NCI-H510A treated with DMSO at 0.1 percent for 48 hours (cell line): ENCODE measurements at places on chromosomes 3 and 15.

- no peak for DNase-seq
These were observed 146.8 kb upstream of the FRMD4B start for GRCh38 chr3:69532547-69533224.

- DNase-seq: no peak
These were observed 1.1 kb downstream of the NFKBIZ start for GRCh38 chr3:101850246-101851051.

GRCh38 chr3:171972871-171973348 lies 66.5 kb upstream of the FNDC3B start:
- DNase-seq: no peak

- no peak for DNase-seq
These were observed 99.3 kb downstream of the BDH1 start for GRCh38 chr3:197456261-197457091.

- DNase-seq: no peak
These were observed 111.0 kb downstream of the MECOM start for GRCh38 chr3:169552533-169552932.

GRCh38 chr15:44458429-44458828 lies 31.0 kb downstream of the CTDSPL2 start:
- DNase-seq: no peak

- no peak for DNase-seq
These were observed 495 bp upstream of the COL7A1 start for GRCh38 chr3:48595526-48596121.

DNA sequence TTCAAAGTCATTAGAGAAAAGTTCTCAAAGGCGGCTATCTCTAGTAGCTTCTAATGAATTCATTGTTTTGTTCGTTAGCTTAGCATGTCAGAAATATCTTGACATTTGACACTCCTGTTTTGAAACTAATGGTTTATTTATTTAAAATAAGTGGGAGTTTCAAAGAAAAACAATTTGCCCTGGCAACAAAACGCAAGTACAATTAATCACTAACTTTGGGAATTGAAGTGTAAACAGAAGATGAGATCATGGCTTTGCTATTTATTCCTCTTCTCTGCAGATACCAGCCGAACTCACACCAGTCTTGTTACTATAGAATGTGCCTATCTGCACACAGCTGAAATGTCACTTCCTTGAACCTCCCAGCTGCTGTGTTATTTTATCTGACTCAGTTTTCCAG lies 27.5 kb downstream of the MASP1 start:
- peak; percentile 43 for DNase-seq

DNA sequence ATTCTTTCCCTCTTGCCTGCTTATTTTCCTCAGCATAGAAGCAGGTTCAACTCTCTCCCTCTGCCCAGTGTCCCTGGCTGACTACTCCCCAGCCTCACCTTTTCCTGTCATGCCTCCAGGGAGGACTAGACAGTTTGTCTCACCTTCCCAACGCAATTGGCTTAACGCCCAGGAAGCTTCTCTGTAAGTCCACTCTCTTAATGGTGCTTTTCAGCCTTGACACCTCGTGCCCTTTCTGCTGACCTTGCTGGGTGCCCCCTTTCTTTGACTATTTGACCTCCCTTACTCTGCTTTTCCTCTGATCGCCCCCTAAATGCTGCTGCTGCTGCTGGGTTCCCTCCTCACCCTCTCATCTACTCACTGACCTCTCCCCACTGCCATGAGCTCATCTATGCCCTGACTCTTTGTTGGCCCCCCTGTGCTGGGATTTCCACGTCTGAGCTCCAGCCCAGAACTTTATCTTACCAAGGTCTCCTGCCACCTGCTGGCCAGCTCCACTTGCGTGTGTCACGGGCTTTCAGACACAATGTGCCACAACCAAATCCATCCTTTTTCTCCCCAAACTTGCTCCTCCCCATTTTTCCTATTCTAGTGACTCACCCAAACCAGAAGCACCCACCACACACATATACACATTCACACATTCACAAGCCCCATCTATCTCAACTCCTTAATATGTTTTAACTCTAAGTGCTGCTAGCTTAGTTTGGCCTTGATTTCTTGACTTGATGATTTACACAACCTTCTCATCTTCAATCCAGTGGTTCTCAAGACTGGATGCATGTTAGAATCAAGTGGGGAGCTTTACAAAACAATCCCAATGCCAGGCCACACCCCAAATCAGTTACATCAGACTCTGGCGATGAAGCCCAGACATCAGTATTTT lies 16.6 kb downstream of the EPB42 start:
- no peak for DNase-seq

- no peak for DNase-seq
These were observed 455.7 kb downstream of the FOXP1 start for GRCh38 chr3:71127844-71128243.

DNA sequence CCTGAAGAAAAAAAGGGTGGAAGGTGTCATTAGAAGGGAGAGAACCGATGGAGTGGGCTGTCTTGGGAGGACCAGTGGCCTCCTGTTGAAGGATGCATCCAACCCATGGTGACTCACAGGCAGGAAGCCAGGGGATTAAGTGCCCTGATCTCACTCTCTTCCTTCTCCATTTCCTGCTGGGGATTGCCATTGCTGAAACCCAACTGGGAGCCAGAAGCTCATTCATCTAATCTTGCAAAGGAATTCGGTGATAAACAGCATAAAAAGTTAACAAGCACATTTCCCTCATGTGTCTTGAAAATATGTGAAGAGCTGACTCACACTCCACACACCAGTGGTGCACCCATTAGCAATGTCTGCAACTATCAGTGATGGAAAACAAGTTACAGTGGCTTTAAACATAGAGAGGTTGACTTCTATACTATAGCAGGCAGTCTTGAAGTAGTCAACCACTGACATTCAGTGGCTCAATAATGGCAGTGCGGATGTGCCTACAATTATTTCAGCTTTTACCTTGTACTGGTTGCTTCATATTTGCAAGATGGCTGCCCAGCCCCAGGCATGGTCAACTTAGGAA lies 12.8 kb upstream of the CSRNP1 start:
- DNase-seq: no peak

DNA sequence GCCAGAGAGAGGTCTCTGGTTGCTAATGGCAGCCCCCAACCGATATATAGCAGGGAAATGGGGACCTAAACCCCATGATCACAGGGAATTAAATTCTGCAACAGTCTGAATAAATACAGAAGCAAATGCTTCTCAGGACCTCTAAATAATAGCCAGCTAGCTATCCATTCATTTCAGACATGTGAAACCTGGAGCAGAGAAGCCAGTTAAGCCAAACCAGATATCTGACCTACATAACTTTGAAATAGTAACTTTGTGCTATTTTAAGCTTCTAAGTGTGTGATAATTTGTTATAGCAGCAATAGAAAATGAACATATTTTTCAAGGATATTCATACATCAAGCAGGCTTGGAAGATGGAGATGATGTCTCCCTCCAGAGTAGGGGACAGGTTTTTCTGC lies 1062.9 kb upstream of the CADM2 start:
- DNase-seq: no peak

DNA sequence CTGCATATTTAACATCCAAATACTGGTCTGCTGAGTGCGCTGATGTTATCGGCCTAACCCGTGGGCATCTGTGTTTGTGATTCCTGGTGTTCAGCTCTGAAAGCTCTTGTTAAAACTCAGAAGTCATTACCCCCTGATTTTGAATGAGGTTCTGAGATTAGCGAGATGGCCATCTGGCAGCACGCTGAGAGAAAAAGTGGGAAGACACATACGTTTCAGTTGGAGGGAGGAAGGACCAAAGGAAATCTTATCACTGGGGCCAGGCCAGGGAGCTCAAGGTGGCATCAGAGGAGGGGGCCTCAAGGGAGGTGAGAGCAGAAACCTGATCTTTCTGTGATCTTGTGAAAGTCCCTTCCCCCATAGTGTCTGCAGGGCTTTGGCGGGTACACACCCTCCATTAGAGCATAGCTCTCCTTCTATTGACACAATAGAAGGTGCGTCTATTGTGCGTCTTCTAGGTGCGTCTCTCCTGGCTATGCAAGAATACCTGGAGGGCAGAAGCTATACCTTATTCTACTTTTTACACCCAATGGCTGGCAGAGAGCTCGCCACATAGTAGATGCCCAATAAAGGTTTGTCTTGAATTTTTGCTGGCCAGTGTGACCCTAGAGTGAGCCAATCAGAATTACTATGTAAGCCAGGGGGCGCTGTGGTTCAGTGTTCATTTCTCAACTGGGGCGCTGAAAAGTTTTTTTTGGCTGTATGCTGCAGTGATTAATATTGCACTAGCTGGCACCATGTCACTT lies 182.4 kb downstream of the SHQ1 start:
- DNase-seq: no peak

DNA sequence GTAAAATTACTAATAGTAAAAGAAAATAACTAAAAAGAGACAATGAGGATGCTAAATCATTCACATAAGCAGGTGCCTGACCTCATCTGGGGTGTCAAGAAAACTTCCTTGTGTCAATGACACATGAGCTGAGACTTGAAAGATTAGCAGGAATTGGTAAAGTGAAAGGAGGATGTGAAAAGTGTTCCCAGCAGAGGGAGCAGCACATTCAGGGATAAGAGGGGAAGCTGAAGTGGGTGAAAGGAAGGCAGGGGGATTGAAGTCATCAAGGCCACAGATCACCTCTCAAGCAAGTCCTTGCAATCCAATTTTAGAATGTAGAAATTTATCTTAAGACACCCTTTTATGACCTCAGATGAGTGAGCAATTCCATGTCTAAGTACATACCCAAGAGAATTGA lies 60.2 kb upstream of the ACP3 start:
- DNase-seq: peak; percentile 54

GRCh38 chr3:38565339-38566214 lies 69.4 kb downstream of the EXOG start:
- DNase-seq: no peak

- no peak for DNase-seq
These were observed 51.6 kb downstream of the RAB11A start for GRCh38 chr15:65920825-65921309.

DNA sequence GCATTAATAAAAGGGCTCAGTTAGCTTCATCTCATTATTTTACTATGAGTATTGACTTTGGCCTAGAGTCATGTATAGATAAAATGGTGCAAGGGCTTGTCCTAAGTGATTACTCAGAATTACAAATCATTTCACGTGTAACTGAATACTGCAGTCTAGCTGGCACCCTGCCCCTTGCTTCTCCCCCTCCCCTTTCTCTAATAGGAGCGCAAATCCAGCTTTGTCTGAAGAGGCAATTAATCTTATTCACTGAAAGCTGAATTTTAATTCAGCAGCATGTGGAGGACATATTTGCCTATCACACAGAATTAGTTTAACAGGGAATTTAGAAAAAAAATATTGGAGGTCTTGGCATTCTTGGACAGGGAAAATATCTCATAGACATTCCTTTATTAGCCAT lies 412.1 kb upstream of the DPH6 start:
- peak; percentile 15 for DNase-seq

DNA sequence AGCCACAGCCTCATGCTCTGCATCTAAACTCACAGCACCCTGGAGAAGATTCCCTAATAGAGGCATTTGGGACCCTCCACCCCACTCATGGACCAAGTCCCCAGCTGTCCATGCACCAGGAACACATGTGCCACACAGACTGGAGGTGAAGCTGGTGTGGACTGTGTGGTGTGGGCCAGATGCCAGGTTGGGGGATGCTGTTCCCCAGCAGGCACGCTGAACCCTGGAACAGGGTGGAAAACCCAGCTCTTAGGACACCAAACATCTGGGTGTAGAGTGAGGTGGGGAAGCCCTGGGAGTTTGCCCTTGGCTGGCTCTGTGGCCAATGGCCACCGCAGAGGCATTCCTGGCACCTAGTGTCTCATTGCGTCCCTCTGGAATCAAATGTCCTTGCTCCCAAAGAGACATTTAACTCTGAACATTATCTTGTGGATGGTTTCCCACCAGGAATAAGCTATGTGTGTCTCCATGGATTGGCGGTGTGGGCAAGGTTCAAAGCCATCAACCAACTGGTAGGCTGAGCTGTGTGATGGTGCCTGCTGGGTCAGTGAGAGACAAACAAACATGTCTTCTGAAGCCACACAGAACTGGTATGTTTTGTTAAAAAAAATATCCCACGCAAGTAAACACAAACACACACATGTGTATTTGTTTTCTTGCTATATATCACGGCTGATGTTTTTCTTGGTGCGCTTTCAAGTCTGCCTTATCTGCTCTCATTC lies 65.0 kb downstream of the EXOG start:
- DNase-seq: no peak

- no peak for DNase-seq
These were observed 873 bp downstream of the CAPN7 start for GRCh38 chr3:15206662-15207576.

GRCh38 chr3:44272191-44272590 lies 30.5 kb downstream of the TOPAZ1 start:
- no peak for DNase-seq

DNA sequence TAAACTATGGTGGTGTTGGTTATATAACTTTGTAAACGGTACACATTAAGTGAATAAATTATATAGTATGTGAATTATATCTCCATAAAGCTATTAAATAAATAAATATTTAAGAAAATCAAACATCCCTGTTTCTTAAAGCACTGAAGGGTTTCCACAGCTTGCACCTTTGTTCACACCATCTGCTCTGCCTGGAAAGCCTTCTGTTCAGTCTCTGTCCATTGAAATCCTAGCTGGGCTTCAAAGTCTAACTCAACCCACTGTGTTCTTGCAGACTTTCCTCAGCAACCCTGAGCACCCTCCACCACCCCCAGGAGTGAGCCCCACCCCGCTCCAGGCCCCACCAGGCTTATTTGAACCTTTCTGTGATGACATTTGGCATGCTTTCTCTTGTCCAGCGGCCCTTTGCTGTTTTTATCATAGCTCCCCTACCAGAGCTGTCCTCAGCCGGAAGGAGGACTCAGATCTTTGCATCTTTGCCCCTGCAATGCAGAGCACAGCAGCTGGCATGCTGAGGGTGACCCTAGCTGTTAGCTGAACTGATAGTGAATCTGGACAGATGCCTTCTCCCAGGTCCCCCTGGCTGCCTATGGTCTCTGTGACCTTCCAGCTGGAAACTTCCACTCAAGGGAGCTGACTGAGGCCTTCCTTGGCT lies 105.2 kb downstream of the DAPK2 start:
- peak; percentile 2 for DNase-seq

- peak; percentile 41 for DNase-seq
These were observed 22.2 kb downstream of the EPHB3 start for GRCh38 chr3:184583578-184584451.

GRCh38 chr3:194137506-194138474 lies 1.8 kb downstream of the HES1 start:
- DNase-seq: peak; percentile 23
